ENCODE measurements at places on chromosomes 2 and 18.
A peak's percentile ranks its signal among the peaks of the same experiment; 100 is the strongest.

- no peak for DNase-seq
These were observed 121.5 kb downstream of the SLC4A3 start for GRCh38 chr2:219748671-219749570.

- no peak for DNase-seq
These were observed 165.2 kb downstream of the MREG start for GRCh38 chr2:215848146-215848545.

DNA sequence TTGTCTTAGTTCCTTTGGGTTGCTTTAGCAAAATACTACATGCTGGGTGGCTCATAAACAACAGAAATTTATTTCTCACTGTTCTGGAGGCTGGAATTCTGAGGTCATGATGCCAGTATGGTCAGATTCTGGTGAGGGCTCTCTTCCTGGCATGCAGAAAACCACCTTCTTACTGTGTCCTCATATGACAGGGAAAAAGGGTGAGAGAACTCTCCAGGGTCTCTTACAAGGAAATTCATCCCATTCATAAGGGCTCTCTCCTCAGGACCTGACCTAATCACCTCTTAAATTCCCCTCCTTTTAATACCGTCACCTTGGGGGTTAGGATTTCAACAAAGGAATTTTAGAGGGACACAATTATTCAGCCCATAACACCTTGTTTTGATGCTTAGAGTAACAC lies 243.1 kb upstream of the TNP1 start:
- no peak for DNase-seq

GRCh38 chr2:85221067-85221691 lies 88.0 kb downstream of the TCF7L1 start:
- DNase-seq = no peak

- no peak for DNase-seq
These were observed 423.4 kb downstream of the PID1 start for GRCh38 chr2:228847684-228848083.

GRCh38 chr18:24014986-24015638 lies 558 bp downstream of the TTC39C start:
- peak; percentile 75 for DNase-seq

GRCh38 chr2:188238386-188238785 lies 53.3 kb upstream of the GULP1 start:
- DNase-seq = no peak

GRCh38 chr18:8703781-8704301 lies 1.5 kb upstream of the MTCL1 start:
- DNase-seq = no peak

- DNase-seq = no peak
These were observed 185.0 kb upstream of the RASGRP3 start for GRCh38 chr2:33291278-33292013.

DNA sequence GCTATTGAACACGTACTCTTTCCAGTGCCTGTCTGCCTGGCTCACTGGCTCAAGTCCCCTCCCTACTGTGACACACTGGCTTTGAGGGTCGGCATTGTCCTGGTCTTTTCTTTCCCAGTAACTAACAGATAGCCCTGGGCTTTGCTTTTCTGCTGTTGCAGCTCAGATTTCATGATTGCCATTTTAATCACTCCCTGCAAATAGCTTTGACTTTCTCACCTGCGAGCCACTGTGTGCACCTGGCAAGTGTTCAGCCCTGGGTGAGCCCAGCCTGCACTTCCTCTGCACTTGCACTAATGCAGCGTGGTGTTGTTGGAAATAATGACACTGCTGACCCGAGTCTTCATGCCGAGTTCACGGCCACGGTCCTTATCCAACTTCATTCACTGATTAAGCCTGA lies 52.9 kb downstream of the DCDC2C start:
- DNase-seq = no peak

- DNase-seq = peak; percentile 5
These were observed 124.8 kb downstream of the FIGN start for GRCh38 chr2:163610817-163611556.

DNA sequence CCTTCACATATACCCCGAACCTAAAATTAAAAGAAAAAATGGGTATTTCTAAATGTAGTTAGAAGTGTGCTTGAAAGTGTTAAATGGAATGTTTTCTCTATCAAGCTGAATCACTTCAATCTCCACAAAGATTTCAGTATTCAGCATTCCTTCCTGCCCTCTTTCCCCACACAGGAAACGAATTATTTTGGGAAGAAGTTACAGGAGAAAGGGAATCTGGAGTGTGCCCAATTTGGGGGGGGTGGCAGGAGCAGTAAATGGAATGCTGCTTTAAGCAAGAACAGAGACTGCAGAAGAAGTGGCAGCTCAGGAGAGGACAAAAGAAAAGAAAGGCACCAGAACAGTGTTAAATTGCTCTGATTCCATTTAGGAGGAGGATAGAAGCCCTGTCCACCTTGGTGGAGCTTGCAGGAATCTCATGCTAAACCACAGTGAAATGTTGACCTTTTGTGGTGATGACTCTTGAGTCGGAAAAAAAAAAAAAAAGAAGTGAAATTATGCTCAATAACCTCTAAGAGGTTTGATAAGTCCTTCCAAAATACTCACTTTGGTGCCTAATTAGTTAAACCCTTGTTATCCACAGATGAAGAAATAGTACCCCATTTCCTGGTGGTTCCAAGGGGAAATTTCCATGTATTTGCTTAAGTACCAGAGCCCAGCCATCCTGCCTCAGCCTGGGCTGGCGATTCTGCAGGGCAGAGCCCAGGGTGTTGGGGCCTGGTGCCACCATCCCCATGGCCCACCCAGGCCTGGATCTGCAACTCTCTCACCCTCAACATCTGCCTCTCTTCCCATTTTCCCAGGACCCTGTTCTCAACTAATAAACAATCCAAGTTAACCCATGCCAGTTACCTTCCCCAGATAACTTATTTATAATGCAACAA lies 56.5 kb downstream of the MYO5B start:
- no peak for DNase-seq

DNA sequence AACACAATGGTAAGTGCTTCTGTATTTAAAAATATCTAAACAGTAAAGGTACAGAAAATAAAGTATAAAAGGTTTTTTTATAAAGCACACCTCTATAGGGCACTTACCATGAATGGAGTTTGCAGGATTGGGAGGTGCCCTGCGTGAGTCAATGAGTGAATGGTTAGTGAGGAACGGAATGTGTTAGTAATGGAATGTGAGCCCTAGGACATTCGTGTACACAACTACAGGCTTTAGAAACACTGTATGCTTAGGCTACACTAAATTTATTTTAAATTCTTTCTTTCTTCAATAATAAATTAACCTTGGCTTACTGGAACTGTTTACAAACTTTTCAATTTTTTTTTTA lies 337.9 kb upstream of the SLC39A10 start:
- no peak for DNase-seq

DNA sequence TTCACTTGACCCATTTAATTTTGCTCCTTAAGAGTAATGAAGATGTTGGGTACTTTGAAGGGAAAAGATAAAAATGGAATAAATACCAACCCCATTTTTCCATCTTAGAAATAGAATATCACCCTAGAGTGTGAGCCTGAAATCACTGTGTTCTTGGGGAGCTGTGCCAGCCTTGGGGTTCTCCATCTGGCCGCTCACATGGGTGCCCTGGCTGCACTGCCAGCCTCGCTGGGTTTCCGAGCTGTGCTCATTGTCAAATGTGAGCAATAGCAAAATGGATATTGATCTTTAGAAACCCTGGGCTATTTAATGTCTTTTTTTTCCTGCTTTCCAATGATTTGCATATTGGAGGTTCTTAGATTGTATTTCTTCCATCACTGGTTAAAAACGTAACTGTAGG lies 9.3 kb downstream of the APCDD1 start:
- no peak for DNase-seq

Data from hematopoietic multipotent progenitor cell treated with erythropoietin and hydrocortisone succinate and interleukin-3 and kit ligand, for 4 days (in vitro differentiated cells).